T-helper 9 cell (primary cell): ENCODE measurements at places on chromosomes 2 and 18.

- DNase-seq = no peak
Measured at GRCh38 chr18:70363861-70364260, 75.0 kb downstream of the SOCS6 start.

GRCh38 chr2:179703702-179704101 is 157.7 kb downstream of the ZNF385B start:
- no peak for DNase-seq

- DNase-seq = no peak
Measured at GRCh38 chr2:17578466-17578928, 38.0 kb downstream of the VSNL1 start.

DNA sequence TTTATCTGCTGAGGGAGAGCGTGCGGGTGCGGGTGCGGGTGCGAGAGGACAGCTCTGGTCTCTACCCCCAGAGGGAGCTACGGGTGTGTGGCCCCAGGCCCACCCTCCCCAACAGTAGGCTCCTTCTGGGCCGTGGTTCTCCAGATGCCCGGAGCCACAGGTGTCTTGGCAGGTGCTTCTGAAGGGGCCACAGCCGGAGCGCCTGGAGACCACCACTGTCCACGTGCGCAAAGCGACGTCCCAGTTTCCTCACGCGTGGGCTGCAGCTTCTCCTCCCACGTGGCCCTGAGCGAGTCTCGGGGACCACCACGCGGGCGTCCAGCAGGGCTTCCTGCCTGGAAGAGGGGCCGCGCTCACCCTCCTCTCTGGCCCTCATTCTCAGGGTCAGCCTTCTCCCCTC is 90.6 kb downstream of the BIN1 start:
- no peak for DNase-seq
